LoVo (cell line): ENCODE measurements at places on chromosomes 7 and 10.

DNA sequence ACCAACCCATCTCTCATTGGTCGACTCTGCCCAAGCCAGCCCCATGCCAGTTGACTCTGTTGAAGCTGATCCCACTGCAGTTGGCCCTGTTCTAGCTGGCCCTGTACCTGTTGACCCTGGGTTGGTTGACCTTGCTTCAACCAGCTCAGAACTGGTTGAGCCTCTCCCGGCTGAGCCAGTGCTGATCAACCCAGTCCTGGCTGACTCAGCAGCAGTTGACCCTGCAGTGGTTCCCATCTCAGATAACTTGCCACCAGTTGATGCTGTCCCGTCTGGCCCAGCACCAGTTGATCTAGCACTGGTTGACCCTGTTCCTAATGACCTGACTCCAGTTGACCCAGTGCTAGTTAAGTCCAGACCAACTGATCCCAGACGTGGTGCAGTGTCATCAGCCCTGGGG, 7.4 kb downstream of the PPRC1 start:
- no peak for DNase-seq

GRCh38 chr7:143214789-143215679, 6.8 kb upstream of the TAS2R40 start:
- peak; percentile 95 for DNase-seq

DNA sequence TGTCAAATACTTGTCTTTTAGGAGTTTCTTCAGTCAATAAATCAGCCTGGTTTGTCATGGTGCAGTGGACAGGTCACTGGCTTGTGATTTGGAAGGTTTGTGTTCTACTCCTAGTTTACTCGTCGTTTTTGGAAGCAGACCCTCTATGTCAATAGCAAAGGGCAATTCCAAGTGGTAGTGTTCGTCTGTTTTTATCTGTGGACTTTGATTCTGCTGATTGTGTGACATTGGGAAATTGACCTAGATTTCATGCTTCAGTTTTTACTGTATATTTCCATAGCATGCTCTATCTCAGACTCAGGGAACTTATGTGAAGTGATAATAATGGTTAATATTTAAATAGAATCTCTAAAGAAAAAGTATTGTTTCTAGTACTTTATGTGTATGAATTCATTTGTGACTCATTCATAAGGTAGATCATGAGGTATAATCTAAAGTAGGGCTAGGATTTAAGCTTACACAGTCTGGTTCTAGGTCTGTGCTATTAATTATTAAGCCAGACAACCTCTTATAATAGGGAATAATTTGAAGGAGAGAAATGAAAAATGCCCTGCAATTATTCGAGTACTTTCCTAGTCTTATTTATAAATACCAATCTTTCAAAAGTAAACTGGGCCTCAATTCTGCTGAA, 198.1 kb downstream of the REEP3 start:
- DNase-seq: no peak

DNA sequence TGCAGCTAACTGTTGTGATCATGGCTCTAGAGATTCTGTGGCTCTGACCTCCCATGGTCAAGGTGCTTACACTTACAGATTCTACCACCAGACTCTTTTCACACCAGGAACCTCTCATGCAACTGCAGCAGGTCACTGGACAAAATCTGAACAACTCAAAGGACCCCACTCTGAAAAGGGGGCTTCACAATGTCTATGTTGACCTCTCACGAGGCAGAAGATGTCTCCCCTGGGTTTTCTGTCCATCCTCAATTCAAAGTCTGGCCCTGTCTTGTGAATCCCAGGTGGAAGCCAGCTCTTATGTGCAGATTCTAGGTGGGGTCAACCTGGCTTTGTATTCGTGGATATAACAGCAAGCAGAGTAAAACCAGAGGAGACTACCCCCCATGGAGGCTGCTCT, 118.6 kb upstream of the ZNF479 start:
- DNase-seq: no peak

GRCh38 chr10:117353684-117354083, 21.6 kb downstream of the PDZD8 start:
- DNase-seq: no peak

DNA sequence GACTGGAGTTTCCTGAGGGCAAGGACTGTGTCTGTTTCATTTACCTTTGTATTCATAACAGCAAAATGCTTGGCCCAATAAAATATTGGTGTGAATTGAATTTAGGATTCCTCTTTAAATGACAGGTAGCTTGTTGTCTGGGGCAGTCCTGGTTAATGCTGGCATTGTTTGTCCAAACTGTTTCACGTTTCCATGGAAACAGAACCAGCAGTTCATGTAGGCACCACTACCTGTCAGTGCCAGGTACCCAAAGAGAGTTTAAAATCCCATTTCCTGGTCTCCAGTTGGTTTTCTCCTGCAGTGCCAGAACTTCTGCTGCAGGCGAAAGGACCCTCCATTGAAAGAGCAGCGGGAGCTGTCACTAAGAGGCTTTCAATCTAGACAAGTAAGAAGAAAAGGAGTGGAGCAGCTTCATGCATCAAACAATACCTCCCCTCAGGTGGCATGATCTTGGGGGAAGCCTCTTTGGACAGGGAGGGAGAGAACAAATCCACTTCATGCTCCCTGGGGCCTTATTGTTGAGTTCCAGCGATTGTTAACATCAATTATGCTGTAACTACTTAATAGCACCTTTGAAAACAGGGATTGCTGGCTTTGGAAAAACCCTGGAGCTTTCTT, 109.6 kb downstream of the KIF20B start:
- no peak for DNase-seq

GRCh38 chr10:9634466-9634865, 1383.2 kb upstream of the CELF2 start:
- no peak for DNase-seq

DNA sequence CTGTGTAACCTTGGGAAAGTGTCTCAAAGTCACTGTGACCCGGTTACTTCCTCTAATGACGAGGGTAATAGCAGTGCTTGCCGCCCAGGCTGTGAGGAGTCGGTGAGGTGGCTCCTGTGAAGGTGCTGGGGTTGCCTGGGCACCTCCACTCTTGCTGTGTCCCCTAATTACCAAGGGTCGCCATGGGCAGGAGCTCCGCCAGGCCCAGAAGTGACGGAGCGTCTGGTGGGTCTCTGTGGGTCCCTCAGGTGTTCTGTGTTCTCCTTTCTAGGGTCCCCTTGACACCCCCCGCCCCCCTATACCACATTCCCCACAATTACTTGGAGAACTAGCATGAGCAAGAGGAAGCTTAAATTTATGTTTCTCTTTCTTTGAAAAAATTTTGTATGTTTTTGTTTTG, 161.5 kb downstream of the WDR37 start:
- DNase-seq: no peak

DNA sequence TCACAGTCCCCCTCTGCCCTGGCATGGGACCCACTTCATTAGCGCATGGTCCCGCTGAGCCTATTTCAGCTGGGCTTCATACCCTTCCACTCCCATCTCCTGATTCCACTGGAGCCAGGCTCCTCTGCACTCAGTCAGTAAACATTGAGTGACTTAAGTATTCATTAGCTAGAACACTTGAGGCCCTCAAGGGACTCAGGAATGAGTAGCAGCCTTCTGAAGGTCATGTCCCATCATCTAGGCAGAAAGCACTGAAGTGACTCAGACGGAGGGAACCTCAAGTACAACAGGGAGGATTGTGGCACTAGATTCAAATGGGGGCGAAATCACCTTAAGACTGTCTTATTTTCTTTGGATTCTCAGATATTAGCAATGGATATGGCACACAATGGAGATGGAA, 186.6 kb upstream of the INHBA start:
- no peak for DNase-seq

GRCh38 chr7:79211724-79212123, 241.7 kb downstream of the MAGI2 start:
- no peak for DNase-seq

DNA sequence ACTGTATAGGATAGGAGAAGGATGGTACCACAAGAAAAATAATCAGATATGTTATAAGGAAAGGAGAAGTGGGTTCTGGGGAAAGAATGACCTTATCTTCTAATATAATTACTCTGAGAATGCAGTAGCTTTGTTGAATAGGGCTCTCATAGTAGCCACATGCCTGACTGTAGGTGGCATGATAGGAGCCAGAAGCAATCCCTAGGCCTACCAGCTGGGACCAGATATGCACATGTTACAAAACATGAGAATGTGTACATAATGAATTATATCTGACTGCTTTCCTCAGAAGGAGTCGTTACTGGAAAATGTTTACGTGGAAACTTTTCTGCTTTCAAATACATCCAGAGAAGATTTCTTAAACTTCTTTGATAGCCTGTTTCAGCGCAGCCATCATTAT, 53.2 kb upstream of the FAM3C start:
- DNase-seq: no peak
